GM03348 (cell line): ENCODE measurements at places on chromosomes 16 and 17.

DNA sequence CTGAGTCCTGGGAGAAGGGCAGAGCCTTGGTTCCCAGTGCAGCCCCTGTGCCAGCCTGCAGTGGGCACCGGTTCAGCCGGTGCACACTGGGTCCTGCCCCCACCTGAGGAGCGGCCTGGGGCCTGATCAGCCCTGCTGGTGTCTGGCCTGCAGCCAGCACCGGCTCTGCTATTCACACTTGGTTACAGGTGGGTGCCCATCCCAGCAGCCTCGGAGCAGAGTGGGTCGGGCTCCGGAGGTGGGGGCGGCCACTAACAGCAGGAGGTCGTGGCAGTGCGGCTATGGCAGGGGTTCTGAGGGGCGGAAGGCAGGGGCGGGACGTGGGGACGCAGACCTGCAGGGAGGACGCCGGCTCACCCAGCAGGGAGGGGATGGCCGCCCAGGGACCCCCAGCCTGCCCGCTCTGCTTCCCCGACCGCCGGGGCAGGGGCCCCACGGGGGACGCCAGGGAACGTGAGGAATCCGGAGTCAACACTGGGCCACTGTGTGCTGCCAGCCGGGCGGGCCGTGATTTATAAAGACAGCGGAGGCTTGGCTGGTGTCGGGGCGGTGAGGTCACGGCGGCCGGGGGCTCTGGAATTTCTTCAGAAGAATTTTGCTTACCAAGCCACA is 20.3 kb downstream of the METRNL start:
- peak; percentile 85 for DNase-seq

DNA sequence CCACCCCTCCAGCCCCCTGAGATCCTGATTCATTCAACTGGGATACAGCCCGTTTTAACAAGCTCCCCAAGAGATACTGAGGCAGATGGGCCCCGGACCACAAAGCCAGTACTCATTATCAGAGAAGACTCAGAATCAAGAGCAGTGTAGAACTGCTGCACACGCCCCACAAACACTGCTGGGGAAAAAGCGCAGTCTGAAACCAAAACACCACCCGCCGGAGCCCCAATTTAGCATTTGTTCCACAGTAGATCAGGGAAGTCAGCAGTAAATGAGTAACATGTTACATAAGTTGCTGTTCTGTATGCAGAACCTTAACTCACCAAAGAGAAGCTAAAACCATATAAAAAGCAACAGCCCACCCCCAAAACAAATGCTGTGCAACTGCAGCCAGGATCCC is 123.6 kb downstream of the CDYL2 start:
- no peak for DNase-seq

- DNase-seq, result no peak
These were observed 110.3 kb upstream of the CDC42EP4 start for GRCh38 chr17:73422121-73422520.

DNA sequence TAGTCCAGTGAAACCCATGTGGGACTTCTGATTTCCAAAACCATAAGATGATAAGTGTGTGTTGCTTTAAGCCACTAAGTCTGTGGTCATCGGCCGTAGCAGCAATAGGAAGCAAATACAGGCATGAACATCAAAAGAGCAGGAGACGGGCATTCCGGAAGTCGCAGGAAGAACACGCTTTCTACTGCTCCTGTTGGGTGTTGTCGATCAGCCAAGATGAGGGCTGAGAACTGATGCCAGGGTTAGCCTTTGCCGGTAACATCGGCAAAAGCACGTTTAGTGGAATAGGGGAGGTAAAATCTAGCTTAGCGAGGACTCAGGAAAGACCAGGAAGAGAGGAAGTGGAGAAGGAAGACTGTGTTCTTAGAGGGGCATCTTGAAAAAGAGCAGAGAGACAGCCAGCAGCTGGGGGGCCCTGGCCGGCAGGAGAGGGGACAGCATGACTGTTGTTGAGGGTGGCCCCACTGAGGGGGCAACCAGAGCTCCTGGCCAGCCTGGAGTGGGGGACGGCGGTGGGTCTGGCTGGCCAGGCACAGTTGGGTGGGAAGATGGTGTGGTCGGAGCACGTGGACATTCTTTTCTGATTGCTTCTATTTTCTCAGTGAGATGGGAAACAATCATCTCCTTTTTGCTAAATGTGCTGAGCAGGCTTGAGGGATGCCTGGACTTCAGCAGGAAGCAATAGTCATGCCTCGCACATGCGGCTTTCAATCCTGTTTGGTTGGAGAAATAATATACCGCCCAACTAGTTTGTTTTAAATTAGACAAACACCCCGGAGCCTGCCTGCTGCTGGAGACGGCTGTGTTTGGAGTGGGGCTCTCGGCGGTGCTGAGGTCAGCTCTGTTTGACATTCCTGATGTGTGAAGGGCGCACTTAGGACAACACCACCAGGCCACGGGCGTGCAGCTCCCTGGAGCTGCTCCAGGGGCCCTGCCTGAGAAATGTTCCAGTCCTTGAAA is 109.9 kb downstream of the METRNL start:
- peak; percentile 81 for DNase-seq

DNA sequence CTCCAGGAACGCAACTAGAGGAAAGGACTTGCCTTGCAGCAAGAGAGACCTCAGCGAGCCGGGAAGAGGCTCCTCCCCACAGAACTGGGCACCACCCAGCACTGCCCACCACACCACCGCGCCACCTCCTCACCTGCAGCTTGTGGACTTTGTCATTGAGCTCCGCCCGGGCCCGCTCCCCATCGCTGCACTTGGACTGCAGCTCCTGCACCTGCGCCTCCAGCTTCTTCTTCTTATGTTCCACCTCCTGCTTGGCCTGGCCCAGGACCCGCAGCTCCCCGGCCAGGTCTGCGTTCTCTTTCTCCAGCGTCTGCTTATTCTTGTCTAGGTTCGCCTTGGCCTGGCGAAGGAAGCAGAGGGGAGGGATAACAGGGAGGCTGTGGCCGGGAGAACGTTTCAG is 76.7 kb downstream of the NDE1 start:
- no peak for DNase-seq

DNA sequence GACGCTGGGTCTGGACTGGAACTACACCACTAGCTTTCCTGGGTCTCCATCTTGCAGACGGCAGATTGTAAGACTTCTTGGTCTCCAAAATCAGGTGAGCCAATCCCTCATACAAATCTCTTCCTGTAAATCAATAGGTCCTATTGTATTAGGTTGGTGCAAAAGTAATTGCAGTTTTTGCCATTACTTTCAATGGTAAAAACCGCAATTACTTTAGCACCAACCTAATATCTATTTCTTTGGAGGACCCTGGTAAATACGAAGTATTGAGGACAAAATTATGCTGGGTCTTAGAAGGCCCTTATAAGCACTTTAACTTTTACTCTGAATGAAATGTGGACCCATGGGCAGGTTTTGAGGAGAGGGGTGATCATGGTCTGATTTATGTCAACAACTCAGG is 330.6 kb upstream of the C16orf82 start:
- DNase-seq, result no peak

GRCh38 chr17:16975744-16976625 is 4.1 kb upstream of the TNFRSF13B start:
- no peak for DNase-seq

- DNase-seq, result no peak
These were observed 3.0 kb downstream of the ALYREF start for GRCh38 chr17:81888105-81888987.

DNA sequence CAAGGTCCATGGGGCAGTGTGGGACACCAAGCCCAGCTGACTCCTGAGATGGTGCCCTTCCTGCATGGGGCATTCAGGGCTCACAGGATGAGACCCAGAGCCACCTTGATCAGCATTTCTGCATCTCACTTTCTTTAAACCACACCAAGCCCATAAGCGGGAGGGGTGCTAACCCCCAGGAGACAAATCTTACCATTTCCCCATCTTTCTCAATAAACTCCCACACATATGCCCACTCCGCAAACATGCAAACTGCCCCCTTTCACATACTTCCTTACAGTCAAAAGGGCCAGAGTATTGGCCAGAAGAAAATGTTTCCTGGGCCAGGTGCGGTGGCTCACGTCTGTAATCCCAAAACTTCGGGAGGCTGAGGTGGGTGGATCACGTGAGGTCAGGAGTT is 3.7 kb upstream of the SLC39A11 start:
- DNase-seq, result no peak

DNA sequence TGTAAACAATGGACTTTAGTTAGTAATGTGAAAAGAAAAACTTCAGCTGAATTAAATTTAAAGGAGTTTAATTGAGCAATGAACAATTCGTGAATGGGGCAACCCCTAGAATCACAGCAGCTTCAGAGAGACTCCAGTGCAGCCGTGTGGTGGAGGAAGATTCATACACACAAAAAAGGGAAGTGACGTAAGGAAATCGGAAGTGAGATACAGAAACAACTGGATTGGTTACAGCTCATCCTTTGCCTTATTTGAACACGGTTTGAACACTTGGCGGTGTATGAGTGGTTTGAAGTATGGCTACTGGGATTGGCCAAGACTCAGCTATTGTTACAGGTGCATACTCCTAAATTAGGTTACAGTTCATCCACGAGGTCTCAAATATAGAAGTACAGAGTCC is 460.4 kb upstream of the ASIC2 start:
- no peak for DNase-seq

DNA sequence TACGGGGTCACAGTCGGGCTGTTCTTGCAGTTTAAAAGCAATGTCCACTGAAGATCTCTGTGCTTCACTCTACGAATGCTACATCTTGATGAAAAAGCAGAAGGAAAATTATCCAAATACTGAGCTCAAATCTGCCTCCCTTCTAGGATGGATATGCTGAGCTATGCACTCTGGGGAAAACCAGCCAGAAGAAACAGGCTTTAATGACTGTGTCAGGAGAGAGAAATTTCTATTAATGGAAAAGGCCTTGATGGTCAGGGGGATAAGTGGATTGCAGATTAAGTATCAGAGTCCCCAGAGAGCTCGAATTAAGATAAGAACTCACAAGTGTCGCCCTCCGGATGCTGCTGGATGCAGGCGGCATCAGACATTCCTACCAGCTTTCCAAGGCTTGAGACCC is 39.6 kb upstream of the RCVRN start:
- DNase-seq, result no peak

- DNase-seq, result no peak
These were observed 70.7 kb upstream of the PLCG2 start for GRCh38 chr16:81708266-81709015.

DNA sequence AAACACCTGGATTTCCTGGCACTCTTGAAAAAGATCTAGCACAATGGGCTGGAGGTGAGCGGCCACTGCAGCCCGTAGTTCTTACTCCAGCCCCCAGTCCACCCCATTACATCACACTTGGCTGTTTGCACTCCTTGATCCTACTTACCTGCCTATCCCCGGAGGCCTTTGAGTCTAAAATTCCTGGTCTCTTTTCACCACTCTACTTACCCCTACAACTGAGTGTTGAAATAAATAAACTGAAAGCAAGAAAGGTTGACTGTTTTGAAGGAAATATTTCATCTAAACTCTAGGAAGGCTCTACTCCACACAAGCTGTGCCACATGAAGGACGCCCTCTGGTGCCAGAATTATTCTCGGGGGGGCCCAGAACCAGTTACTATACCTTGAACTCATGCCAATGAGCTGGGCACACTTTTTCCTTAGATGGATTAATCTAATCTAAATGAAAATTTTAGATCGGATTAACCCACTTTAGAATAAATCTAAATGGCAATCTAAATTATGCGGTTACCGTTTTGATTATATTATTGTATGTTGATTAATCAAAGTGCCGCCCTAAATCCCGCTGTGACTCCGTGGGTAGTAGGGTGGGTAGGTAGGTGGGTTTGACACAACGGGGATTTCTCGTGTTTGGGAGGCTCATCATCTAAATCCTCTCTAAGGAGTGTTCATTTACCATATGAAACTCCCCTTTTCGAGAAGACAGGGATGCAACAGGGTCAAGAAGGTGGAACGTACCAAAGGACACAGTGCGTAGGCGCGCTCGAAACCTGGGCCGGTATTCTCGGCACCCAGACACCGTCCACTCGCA is 651 bp upstream of the EIF1 start:
- DNase-seq, result no peak

- DNase-seq, result peak; percentile 100
These were observed at the start of gene FASN for GRCh38 chr17:82098169-82098938. TSS of gene FASN (minus strand) at chr17:82098236. CDS start at chr17:82096445, 1,791 bp downstream.

GRCh38 chr16:50496990-50497389 is 51.2 kb upstream of the NKD1 start:
- DNase-seq, result no peak

- DNase-seq, result peak; percentile 58
These were observed 278 bp downstream of the RAB11FIP3 start for GRCh38 chr16:425740-426114.

GRCh38 chr17:45003877-45004276 is 35.8 kb upstream of the C1QL1 start:
- DNase-seq, result no peak

GRCh38 chr17:14396547-14396946 is 95.7 kb downstream of the HS3ST3B1 start:
- DNase-seq, result peak; percentile 11

- no peak for DNase-seq
These were observed 95.8 kb upstream of the CRHR1 start for GRCh38 chr17:45688353-45688752.

- DNase-seq, result peak; percentile 92
These were observed 1.9 kb upstream of the YBX2 start for GRCh38 chr17:7296189-7296861.

- peak; percentile 80 for DNase-seq
These were observed 1.3 kb upstream of the HIC1 start for GRCh38 chr17:2053380-2054261.

DNA sequence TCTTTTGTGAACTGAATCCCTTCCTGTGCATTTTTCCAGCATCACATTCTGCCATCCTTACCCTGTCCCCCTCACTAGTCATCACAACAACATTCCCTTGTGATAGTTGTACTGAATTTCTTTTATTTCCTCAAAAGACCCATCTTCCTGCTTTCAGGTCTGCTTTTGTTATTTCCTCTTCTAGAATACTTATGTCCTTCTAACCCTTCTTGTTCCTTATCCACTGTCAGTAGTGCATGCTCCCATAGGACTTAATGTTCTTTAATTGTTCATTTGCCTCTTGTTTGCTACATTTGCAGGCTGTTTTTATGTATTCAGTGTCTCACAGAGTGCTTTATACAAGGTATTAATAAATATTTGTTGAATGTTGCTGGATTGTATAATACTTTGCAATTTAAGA is 73.0 kb downstream of the BCAS3 start:
- no peak for DNase-seq

DNA sequence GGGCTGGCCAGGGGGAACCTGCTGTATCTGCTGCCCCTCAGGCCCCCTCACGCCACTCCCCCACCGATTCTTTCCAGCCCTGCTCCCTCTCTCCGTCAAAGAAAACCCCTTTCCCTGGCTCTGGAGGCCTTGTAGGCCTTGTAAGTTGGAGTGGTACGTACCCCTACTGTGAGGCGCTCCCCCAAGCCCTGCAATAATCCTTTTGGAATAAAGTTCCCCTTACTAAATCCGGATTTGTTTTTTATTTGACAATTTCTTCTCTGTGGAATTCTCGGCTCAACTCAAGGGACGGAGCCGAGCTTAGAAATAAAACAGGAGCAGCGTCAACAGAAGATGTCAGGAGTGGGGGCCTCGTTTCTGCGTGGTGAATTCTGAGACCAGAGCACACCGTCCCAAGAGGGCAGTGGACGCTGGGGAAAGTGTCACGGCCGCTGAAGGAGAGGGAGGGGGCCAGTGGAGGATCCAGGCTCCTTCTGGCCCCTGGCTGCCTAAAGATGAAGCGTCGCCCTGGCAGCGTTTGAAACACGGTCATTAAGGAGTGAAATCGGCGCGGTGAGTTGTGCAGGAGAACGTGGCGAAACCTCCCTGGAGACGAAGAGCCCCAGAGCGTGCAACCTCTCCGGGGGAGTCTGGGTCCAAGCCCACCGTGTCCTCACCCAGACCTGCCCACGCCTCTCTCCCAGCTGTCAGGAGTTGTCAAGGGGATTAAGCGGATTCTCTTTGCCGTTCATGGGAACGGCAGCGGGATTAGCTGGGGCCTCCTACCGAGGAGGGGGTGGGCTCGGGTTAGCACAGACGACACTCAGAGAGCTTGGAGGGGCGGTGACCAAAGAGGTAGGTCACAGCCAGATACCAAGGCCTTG is 47.0 kb downstream of the SLC7A5 start:
- DNase-seq, result no peak
